PC-9 (cell line): ENCODE measurements at places on chromosomes 3 and 15. TPM values are rescaled to one million over a fixed set of nuclear protein-coding genes. Genes with fewer than 3 reads are reported as not detected.
A peak's percentile ranks its signal among the peaks of the same experiment; 100 is the strongest.

Gene CTXND1
- not detected in 2 replicates for total RNA-seq

Gene GNB4
- total RNA-seq: 18.0 and 19.4 TPM in 2 replicates

Gene DUOX1
- total RNA-seq: 0.08 TPM in 1 of 2 replicates, not detected in the other

Gene FMN1
- total RNA-seq: 19.6 and 25.8 TPM in 2 replicates

Gene MAGEF1
- total RNA-seq: 97.2 and 106 TPM in 2 replicates

Gene CCR8
- total RNA-seq: not detected in 2 replicates

Gene MYL3
- not detected in 2 replicates for total RNA-seq

- H3K27ac ChIP-seq: no peak overlapping the region
- no peak for DNase-seq
- no peaks in the 10 kb centered on the region for H3K36me3 ChIP-seq
- no peaks in the 10 kb centered on the region for H3K27me3 ChIP-seq
- H3K4me1 ChIP-seq: no peaks in the 10 kb centered on the region; the same call in 1 of the 2 replicates
- H3K4me3 ChIP-seq: no peak overlapping the region
These were observed 10.6 kb downstream of the RBMS3 start for GRCh38 chr3:29291260-29291981.

GRCh38 chr15:75646112-75646943 is 1.4 kb upstream of the SNX33 start:
- no peaks in the 10 kb centered on the region for H3K36me3 ChIP-seq
- no peaks in the 10 kb centered on the region for H3K27me3 ChIP-seq
- peaks cover 50% of the 10 kb centered on the region for H3K4me1 ChIP-seq
- H3K27ac ChIP-seq: peak overlapping the region; percentile 46
- peak overlapping the region; percentile 86 for H3K4me3 ChIP-seq

DNA sequence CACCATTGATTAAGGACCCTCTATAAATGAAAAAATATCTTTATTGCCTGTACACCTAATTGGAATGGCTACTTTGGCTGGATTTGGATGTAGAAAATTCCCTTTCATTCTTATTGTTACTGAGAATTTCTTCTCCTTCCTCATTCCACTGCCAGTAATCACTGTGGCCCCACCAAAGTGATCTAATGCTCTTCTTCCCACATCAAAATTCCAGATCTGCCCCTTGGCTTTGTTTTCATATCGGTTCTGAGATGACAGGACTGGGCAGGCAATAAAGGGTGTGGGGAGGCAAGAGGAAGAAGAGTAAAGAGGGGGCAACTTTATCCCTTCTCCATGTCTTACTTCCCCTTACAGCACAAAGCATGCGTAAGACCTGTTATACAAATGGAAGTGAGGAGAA is 2.1 kb downstream of the ANKUB1 start:
- peak; percentile 41 for DNase-seq
- no peaks in the 10 kb centered on the region for H3K36me3 ChIP-seq
- no peaks in the 10 kb centered on the region for H3K27me3 ChIP-seq

GRCh38 chr3:49445391-49445790 is 16.3 kb upstream of the NICN1 start:
- H3K4me1 ChIP-seq: peaks cover 17% of the 10 kb centered on the region
- no peaks in the 10 kb centered on the region for H3K27me3 ChIP-seq
- no peaks in the 10 kb centered on the region for H3K36me3 ChIP-seq
- H3K4me3 ChIP-seq: no peak overlapping the region
- DNase-seq: no peak

DNA sequence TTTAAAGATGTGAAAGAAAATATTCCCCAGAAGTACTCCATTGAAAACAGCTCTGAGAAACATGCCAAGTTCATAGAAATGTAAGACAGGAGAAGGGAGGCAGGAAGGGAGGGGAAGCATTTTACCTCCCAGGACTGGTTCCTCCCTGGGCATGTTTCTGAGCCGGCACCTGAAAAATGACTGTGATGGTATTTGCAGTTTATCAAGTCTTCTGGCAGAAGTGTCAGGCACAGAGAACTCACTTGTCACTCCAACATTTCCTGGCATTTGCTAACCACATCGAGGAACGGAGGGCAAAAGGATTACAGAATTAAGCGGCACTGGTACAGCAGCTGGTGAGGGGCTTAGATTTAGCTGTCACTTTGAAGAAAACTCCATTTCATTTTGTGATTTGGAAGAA is 1054.0 kb downstream of the TUSC7 start:
- H3K27ac ChIP-seq: no peak overlapping the region
- H3K36me3 ChIP-seq: no peaks in the 10 kb centered on the region
- H3K4me1 ChIP-seq: no peaks in the 10 kb centered on the region
- no peak overlapping the region for H3K4me3 ChIP-seq
- DNase-seq: no peak

- no peak overlapping the region for H3K27ac ChIP-seq
These were observed 22.6 kb upstream of the IP6K2 start for GRCh38 chr3:48739617-48739954.

DNA sequence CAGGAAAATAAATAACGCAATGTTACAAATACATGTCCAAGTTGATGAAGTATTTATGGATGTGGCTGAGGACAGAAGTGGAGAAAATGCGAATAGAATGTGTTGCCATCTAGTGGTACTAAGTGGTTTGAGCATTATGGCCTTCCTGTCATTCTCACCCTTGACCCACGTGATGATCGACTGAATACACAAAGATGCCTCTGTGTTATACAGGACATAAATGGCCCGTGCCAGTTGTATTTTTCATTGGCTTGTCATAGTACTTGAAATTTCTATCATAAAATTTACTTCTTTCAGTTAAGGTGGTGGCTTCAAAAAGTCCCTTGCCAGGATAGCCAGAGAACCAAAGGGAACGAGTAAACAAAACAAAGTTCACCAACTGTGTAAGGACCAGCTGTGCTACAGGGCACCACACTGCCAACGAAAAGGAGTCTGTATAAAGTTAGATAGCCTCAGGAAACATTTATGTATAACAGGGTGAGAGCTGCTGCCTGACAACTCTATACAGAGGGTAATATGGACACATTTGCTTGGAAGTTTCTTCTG is 103.7 kb downstream of the MYH15 start:
- H3K27ac ChIP-seq: no peak overlapping the region
- no peaks in the 10 kb centered on the region for H3K36me3 ChIP-seq
- H3K27me3 ChIP-seq: no peaks in the 10 kb centered on the region

DNA sequence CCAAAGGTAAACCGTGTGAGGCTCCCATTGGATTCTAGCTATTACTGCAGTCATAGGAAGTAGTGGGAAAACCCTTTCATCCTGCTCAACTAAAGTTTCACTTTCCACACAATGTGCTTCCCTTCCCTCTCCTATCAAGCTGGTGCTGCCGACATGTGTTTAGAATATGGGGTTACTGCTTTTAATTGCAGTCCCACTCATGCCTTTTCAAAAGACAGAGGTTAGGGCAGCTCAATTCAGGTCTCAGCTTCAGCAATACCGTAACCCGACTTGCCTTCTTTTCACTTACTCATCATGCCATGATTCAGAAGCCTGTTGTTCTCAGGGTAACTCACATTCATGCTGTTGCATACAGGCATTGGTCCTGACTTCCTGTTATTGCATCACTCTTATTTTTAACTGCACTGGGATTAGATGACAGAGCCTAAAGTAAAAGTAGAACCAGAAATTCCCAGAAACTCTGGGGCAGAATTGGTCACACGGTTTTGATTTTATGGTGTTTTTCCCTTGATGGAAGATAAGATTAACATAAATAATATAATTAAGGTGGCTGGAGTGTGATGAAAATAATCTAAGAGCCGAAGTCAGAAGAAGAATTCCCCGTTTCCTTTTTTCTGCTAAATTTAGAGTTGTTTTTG is 45.7 kb downstream of the C2CD4B start:
- peaks cover 15% of the 10 kb centered on the region for H3K4me1 ChIP-seq
- H3K36me3 ChIP-seq: no peaks in the 10 kb centered on the region
- H3K27ac ChIP-seq: peak overlapping the region; percentile 75

- no peaks in the 10 kb centered on the region for H3K36me3 ChIP-seq
- no peak overlapping the region for H3K4me3 ChIP-seq
- H3K4me1 ChIP-seq: no peaks in the 10 kb centered on the region
- H3K27ac ChIP-seq: no peak overlapping the region
- no peaks in the 10 kb centered on the region for H3K27me3 ChIP-seq
These were observed 17.8 kb downstream of the MAP2K1 start for GRCh38 chr15:66404532-66404931.

- H3K27me3 ChIP-seq: no peaks in the 10 kb centered on the region
- peaks cover 12% of the 10 kb centered on the region; the same call in 1 of the 2 replicates for H3K4me1 ChIP-seq
- peak overlapping the region; percentile 36 for H3K27ac ChIP-seq
- H3K4me3 ChIP-seq: peak overlapping the region; percentile 68
These were observed 528 bp upstream of the NIT2 start for GRCh38 chr3:100333970-100334487.

DNA sequence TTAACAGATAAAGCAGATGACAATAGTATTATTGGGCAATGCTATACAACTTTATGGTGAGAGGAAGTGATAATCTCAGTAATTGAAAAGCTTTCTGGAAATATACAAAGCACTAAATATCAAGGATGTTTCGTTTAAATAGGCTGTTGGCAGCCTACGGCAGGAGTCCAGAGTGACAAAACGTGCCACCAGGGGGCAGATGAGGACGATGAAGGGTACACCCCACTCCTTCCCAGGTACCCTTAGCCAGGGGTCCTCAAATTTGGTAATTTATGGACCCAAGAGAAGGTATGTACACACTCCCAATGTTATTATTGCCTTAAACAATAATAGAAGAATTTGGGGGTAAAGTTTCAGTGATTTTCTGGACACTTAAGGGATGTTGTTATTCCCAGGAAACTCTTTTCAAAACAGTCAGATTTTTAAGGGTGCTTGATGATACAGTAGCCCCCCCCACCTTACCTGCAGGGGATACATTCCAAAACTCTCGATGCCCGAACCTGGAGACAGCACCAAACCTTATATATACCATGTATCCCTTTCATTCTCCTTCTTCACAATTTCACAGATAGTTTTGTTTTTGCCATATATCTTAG is 1.4 kb upstream of the MAGEL2 start:
- no peaks in the 10 kb centered on the region for H3K4me1 ChIP-seq
- H3K27me3 ChIP-seq: peaks cover 16% of the 10 kb centered on the region
- H3K27ac ChIP-seq: no peak overlapping the region
- H3K36me3 ChIP-seq: no peaks in the 10 kb centered on the region
- no peak overlapping the region for H3K4me3 ChIP-seq

- peaks cover 41% of the 10 kb centered on the region for H3K27me3 ChIP-seq
- no peaks in the 10 kb centered on the region for H3K36me3 ChIP-seq
- no peak for DNase-seq
- no peaks in the 10 kb centered on the region for H3K4me1 ChIP-seq
These were observed 109.6 kb upstream of the CTDSPL start for GRCh38 chr3:37751967-37752648.
